Activated CD8-positive, alpha-beta memory T cell treated with anti-CD3 and anti-CD28 coated beads for 24 hours (primary cell): ENCODE measurements at places on chromosomes 16 and 17.

DNA sequence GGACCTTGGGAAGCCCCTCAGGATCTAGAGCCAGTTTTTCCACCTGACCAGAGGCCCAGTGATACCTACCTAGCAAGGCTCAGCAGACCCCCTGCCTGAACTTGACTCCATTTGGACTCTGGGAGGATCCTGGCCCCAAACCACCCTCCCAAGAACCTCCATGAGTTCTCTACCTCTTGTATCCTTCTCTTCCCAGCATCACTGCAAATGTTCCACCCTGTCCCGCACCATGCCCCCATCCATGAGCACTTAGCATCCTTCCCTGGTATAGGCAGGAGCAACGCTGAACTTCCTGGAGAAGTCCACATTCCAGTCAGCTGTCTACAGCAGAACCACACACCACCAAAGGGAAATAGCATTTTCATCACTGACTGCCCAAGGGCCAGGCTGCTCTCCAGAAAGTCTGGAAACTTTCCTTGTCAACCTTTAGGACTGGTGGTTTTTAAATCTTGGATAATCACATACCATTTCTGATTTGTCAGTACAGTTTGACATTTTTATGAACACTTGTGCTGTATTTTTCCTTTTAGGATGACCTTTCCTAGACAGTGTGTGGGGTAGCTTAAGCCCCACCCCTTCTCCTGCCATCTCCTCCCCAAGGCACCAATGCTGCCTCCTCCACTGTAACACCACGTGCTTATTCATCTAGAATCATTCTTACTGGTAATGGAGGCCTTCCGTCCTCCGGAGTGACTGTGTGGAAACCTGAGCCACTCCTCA lies 13.9 kb downstream of the EIF4A3 start:
- no peak for DNase-seq

GRCh38 chr16:11407047-11407982 lies 62.1 kb downstream of the RMI2 start:
- DNase-seq: peak; percentile 83

- no peak for DNase-seq
Measured at GRCh38 chr16:15521758-15522509, 87.5 kb downstream of the BMERB1 start.

- no peak for DNase-seq
Measured at GRCh38 chr16:50909831-50910735, 168.2 kb downstream of the CYLD start.

- no peak for DNase-seq
Measured at GRCh38 chr17:39026980-39027451, 59.8 kb upstream of the FBXO47 start.

DNA sequence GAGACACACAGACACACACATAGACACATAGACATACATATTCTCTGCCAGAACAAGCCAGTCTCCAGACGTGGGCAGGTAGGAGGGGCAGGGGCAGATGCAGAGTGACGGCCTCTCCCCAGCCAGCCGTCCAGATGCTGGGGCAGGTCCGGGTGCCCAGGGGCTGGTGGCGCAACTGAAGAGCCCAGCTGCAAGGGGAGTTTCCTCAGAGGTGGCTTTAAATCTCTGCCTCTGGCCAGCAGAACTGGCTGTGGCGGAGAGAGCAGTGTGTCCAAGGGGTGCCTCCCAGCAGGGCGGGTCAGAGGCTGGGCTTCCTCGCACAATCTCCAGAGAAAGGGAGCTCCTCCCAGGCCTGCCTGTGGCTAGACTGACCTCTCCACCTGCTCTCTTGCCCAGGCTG lies 9.4 kb upstream of the GCGR start:
- DNase-seq: no peak

GRCh38 chr17:74024871-74025531 lies 178.5 kb upstream of the RPL38 start:
- DNase-seq: no peak

DNA sequence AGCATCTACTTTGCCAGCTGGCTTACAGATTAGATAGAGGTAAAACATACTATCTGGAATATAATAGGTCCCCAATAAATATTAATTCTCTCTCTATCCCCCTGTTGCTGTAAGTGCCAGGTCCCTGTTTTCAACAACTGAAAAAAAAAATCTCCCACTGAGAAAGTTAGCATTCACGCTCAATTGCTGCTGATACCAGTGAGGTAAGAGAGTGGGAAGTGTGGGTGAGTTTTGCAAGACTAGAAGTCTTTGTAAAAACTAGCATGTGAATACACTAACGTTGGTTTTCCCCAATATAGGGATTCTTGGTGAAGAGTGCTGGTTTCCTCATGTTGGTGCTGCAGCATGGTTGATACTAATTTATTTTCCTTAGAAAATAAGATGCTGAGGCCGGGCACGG lies 11.7 kb upstream of the TAOK1 start:
- DNase-seq: no peak

DNA sequence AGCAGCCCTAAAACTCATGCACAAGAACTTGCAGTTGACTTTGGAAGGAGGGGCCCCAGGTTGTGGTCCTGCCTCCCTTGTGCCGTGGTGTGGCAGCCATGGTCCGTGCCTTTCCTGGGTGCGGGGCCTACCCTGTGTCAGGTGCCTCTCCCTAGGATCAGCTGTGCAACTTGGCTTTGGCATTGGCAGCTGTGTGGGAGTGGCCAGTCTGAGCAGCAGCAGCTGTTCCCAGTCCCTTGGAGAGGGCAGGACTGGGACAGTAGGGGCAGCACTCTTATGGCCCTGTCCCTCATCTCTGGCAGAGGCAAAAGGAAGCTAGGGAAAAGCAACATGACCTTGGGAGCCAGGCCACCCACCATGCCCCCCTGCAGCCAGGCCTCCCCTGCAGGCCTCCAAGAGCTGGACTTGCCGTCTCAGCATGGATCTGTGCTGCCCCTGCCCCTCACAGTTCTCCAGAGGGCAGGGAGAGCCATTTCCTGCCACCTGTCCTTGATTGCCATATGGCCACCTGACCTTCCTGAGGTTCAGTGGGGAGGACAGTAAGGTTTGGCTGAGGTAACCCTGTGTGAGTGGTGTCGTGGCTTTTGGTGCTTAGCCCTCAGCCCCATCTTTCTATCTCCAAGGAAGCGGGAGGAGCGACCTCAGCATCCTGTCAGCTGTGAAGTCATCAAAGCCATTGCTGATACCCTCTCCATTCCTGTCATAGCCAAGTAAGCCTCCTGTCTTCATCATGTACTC lies 15.5 kb upstream of the NFATC3 start:
- no peak for DNase-seq

DNA sequence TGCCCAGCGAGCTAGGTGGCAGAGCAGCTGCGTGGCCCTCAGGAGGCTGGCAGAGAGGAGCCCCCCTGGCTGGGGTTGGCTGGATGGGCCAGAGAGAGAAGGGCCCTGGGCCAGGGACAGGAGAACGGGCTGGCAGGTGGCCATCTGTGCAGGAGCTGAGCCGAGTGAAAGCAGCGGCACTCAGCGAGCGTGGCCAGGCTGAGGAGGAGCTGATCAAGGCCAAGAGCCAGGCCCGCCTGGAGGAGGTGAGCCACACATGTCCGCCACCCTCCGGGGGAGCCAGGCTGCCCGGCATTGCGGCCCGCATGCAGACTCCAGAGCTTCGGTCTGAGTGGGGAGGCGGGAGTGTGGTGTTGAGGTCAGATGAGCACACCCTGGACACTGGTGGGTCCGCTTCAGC lies 2.1 kb upstream of the RAC3 start:
- no peak for DNase-seq
